ENCODE measurements at places on chromosomes 4 and X.

DNA sequence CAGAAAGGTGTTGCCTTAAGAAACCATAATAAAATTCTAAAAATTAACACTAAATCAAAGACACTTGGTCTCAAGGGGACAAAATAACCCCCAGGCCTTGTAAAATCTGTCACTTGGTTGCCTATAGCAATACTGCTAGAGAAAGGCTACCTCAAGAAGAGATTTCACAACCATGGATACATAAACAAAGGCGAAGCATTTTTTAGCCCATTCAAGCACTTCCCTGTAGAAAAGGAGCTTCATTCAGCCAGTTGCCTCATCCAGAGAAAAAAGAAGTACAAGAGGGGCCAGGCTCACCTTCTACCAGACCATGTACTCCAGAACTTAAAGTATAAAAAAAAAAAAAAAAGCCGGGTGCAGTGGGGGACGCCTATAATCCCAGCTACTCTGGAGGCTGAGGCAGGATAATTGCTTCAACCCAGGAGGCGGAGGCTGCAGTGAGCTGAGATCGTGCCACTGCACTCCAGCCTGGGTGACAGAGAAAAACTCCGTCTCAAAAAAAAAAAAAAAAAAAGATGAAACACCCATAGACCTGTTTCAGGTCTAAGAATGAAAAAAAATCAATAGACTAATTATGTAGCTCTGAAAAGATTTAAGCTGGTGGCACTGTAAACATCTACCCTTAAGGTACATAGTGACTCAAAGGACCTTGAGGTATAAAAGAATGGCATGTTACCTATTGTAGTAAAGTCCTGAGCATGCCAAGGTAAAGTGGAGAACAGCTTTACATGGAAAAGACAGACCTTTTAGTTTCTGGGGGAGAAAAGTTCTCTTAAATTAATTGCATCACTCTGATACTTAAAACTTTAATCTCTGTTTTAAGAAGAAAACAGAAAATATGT, 18.0 kb downstream of the RUFY3 start:
- DNase-seq = no peak

DNA sequence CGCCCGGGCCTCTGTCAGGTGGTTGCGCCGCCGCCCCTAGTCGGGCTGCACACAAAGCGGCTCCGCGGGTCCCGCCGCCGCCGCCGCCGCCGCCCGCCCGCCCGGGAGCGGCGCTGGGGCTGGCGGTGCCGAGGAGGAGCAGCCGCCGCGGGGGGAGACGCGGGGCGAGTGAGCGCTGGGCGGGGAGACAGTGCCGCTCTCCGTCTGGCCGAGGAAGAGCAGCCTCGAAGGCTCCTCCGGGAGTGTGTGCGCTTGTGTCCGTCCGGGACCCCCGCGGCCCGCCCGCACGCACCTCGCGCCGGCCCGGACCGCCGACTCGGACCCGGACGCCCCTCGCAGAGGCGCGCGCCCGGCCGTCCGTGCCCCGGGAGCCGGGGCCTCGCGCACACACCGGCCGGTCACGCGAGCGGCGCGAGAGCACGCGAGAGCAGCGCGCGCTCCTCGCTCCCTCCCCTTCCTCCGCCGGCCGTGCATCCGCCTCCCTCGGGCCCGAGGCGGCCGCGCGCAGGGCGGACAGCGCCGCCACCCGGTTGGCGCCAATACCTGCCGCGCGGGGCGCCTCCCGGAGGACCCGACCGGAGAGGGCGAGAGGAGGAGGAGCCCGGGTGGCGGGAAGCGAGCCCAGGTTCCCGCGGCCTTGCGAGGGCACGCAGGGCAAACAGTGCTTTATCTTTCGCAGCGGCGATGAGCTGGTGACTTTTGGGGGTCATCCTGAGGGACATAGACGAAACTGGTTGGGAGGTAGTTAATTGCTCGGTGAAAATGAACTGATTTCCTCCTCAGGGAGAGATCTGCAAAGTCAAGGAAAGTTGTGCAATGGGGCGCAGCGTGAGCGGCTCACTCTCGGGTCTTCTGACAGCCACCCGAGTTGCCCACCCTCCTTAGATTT, at the start of gene PDS5A:
Gene PDS5A, minus strand, starts transcription at position 423 of the 889 bp plus-strand sequence. CDS start 1,334 bp downstream, outside the sequence.
- DNase-seq = peak; percentile 87

GRCh38 chr4:147587041-147587440, 30.2 kb upstream of the TMEM184C start:
- no peak for DNase-seq

DNA sequence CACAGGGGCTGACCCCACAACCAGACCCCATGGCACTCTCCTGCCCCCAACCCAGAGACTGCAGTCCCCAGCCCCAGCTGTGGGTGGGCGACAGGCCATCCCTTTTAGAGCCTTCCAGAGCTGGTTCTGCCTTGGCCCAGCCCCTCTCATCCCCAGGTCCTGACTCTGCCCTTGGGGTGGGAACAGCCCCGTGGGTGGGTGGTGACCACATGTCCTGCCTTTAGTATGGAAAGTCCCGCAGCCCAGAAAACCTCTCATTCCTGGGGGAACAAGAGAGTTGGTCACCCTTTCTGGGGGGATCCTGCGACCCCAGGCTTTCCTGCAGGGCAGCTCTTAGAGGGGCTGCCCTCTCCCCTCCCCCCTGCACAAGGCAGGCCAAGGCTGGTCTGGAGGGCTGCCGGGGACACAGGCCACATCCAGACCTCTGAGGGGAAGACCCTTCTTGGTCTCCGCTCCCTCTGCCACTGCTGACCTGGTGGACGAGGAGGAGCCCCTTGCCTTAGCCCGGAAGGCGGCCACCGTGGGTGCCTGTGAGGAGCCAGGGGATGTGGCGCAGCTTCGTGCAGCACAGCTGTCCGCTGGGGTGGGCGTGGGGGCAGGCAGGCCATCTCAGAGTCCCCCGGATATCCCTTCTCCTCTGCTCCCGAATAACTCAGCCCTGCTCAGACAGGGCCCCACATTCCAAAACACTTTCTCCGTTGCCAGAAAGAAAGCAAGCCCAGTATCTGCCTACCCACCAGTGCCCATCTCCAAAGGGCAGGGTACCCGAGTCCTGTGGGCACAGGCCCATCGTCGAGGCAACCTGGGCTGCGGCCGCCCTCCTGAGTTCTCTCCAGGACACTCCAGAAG, 6.7 kb upstream of the MXD4 start:
- no peak for DNase-seq

- no peak for DNase-seq
These were observed 3.2 kb upstream of the AMMECR1 start for GRCh38 chrX:110321081-110321480.

DNA sequence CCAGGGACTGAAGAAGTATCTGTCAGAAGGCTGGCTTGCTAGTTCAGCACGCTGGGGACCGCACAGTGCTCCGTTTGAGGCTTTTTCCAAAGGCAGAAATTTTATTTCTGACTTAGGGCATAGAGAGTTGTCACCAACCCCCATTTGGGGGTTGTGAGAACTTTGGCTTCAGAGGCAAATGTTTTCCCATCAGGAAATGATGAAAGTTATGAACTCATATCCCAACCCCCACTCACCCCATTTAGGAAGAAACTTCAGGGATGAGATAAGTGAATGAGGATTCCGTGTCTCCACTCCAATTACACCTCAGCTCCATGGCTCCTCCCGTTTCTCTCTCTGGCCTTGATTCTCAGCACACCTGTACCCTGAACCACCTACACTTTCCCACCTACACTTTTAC, 4.3 kb upstream of the WDR13 start:
- no peak for DNase-seq

- no peak for DNase-seq
These were observed 306.9 kb upstream of the SLIT2 start for GRCh38 chr4:19944806-19945205.

DNA sequence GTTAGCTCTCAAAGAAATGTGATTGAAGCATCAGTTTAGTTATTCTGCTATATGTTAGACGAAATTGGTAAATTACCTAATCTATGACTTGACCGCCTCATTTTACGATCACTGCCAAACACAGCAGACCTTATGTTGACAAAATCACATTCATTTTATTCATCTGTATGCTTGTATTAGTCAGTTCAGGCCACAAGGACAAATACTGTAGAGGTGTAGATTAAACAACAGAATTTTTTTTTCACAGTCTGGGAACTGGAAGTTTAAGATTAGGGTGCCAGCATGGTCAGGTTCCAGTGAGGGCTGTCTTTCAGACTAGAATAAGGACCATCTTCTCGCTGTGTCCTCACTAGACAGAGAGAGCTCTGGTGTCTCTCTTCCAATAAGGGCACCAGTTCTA, 177.1 kb downstream of the NWD2 start:
- DNase-seq = no peak

GRCh38 chr4:148453833-148454232, 11.6 kb upstream of the NR3C2 start:
- no peak for DNase-seq

DNA sequence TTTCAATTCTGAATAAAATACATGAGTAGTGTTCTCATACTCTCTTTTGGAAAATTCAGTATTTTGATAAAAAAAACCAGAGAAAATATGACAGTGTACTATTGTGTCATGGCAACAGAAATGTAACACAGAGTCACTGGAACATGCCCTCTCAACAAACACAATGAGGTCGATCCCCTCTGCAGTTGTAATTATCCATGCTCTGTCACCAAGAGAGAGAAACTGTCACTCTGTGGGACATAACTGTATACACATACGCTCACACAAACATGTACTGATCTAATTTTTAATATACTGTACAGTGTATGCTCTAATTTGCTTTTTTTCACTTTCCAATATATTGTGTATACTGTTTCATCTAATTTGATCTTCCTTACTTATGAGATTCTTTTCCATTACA, 1136.8 kb upstream of the TENM3 start:
- no peak for DNase-seq

- DNase-seq = peak; percentile 54
These were observed 51.8 kb downstream of the CHRDL1 start for GRCh38 chrX:110743679-110744340.

- DNase-seq = no peak
These were observed 6.3 kb upstream of the PPP2R2C start for GRCh38 chr4:6478546-6479220.

DNA sequence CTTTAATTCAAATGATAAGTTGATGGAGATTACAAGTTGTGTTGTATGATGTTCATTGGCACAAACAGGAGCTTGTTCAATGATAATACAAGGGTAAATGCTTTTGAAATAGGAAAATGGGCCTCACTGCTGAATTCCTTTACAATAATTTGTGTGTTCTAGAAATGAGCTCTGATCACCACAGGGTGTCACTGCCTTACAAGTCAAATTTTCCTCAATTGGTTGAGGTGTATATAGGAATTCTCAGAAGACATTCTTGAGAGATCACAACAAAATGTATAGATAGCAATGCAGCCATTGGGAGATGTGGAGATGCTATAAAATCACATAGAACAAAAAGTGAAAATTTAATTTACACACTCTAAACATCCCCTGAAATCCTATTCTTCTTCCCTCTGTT, 49.6 kb downstream of the KLF8 start:
- peak; percentile 13 for DNase-seq

All from AG10803 (cell line).